ENCODE measurements at places on chromosomes 5 and 9.

GRCh38 chr9:120713257-120714087, 798 bp downstream of the MEGF9 start:
- DNase-seq, result no peak

DNA sequence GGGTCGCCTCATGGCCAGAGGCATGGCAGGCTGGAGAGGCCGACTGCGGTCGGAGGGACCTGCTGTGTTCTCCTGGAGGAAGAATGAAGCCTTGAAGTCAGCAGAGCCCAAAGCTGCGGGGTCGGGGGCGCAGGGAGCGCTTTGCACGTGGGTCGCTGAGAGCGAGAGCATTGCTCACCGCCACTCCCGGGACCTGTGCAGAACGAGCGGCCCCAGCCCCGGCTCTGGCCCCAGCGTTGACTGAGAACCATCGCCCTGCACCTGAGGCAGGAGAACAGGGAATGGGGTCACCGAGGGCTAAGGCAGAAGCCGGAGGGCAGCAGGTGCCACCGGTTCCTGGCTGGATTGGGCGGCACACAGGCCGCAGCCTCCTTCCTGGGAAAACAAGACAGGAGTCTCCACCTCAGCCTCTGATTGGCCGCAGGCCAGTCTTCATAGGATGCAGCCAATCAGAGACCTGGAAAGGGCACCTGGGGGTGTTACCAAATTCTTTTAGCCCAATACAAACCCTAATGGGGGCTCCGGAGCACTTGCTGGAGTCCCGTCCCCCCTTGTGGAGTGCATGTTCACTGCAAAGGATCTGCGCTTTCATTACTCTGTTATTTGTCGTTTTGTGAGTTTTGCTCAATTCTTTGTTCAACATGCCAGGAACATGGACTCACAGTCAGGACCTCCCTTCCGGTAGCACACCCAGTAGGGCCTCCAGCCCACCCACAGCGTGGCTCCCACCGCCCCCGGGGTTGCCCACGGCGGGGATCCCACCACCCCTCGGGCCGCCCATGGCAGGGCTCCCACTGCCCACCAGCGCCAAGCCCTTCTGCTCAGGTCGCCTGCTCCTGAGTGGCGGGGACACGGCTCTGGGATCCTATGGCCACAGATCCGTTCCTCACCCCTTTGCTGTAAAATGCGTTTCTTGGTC, 24.7 kb upstream of the SLC6A19 start:
- no peak for DNase-seq

GRCh38 chr5:109486200-109486804, 76.5 kb upstream of the PJA2 start:
- no peak for DNase-seq

DNA sequence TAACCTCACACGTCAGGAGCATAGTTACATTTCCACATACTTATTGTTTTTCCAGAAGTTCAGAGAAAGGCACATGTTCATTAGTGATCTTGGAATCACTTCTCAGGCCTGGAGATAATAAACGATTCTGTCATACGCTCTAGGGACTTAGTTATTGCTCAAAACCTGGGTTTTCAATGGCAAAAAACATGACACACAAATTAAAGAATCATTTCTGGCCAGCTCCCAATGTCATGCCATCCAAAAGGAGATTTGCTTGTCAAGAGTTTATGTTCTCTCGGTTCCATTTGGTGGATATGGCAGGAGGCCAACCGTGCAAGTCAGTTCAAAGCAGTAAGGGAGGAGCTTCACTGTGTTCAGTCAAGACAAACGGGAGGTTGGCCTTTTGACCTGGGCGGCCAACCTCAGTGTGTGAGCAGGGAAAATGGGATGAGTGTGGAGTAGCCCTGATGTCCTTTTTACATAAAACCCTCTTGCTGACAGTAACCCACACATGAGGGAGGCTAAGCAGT, 123.4 kb downstream of the NXNL2 start:
- no peak for DNase-seq

DNA sequence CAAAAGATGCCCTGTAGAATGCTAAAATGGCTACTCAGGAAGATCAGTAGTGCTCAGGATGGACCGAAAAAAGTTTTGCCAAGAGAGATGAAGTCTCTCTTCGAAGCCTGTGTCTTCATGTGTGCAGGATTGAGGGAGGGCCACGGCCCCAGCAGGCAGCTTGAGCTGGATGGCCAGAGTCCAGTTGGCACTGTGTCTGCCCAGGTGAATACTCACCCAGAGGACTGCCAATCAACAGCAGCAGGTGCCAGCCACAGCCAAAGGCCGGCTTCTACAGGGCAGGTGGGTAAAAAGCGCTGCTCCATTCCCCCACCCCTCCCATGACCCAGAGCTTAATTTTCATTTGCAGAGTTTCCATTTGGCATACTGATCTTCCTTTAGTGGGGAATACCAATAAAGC, 287.9 kb upstream of the ZNF608 start:
- no peak for DNase-seq

- DNase-seq, result no peak
These were observed 34.8 kb downstream of the BOD1 start for GRCh38 chr5:173581408-173582215.

- no peak for DNase-seq
These were observed 201.2 kb downstream of the ADCY2 start for GRCh38 chr5:7597059-7597642.

- DNase-seq, result no peak
These were observed 24.8 kb downstream of the ADCY2 start for GRCh38 chr5:7420510-7421280.

DNA sequence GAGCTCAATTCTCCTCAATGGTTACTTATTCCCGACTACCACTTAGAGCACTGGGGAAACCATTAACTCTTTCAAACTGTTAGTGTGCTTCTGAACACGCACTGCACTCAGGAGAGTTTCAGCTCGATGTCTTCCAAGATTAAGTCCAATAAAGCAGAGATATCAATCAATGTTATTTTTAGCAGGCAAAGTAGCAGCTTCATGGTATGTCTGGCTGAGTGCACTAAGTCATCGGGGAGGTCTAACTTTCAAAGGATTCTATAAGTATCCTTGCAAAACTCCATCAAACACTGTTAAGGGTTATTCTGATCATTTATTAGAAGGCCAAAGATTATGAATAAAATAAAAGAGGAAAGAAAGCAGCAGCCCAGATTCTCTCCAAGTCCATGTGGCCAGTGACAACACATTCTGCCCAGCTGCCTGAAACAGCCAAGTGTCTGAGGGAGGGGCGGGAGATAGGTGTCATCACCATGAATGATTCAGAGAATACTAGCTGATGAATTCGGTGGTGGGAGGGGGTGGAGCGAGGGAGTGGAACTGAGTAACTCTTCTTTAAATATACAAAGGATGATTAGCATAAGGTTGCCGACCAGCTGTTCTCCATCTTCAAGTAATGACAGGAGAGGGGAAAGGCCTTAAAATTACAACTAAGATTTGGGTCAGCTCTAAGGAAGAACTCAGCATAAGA, 21.3 kb downstream of the NREP start:
- no peak for DNase-seq

DNA sequence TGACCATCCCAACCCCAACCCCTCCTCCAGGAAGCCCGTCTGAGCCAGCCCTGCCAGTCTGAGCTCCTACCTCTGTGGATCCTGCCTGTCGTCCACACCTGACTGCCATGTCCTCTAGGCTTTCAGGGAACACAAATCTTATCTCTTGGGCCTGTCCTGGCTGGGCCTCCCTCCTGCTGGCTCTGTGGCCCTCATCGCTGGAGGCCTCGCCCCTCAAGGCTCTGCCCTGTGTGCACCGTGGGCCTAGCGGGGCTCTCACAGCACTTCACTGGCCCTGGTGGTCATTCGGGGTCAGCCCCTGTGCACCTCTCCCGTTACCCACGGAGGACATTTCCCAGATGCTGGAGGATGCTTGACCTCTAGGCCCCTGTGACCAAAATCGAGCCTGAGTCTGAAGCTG, 133.3 kb downstream of the RXRA start:
- no peak for DNase-seq

DNA sequence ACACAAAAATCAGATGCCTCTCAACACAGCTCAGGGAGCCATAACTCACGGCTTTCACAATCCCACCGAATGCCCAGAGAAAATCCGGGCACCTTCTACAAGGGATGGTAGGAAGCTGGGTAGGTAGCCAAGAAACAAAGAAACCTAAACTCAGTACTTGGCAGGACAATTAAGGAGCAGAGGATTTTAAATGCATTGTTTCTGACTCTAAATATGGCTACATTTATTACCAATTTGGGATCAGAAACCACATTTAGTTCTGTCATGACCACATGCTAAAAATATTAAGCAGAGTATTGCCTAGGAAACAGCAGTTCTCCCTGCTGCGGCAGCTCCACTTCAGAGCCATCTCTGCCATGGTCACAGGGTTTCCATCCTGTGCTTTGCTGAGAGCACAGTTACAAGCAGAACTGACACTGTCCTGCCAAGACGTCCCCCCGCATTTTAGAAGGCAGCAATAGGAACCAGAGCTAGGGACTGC, 57.5 kb downstream of the SIL1 start:
- DNase-seq, result no peak

DNA sequence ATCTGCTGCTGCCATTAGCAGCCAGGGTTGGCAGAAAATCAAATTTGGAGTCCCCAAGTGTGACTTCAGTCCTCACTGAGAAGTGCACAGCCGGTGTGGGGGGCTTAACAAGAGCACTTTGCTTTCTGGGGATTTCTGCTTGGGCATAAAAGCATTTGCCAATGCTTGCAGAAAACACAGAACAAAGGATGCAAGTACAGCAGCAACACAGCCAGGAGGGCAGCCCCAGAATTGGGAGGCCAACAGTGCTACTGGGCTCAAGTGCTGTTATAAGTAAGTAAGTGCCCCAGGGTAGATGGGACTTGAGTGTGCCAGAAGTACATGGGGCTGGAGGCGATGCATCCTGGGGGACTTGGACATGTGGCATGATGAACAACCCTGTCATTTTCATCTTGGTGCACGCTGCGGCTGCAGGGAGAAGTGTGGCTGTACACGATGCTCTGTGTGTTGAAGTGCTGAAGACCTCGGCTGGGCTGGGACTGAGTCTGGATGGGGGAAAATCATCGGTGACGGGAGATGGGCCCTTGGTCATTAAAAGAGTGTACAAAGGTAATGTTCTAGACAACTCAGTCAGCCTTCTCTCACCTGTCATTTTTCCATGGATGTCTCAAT, 73.3 kb downstream of the GOLPH3 start:
- DNase-seq, result no peak

GRCh38 chr9:14136047-14136635, 177.8 kb downstream of the NFIB start:
- no peak for DNase-seq

DNA sequence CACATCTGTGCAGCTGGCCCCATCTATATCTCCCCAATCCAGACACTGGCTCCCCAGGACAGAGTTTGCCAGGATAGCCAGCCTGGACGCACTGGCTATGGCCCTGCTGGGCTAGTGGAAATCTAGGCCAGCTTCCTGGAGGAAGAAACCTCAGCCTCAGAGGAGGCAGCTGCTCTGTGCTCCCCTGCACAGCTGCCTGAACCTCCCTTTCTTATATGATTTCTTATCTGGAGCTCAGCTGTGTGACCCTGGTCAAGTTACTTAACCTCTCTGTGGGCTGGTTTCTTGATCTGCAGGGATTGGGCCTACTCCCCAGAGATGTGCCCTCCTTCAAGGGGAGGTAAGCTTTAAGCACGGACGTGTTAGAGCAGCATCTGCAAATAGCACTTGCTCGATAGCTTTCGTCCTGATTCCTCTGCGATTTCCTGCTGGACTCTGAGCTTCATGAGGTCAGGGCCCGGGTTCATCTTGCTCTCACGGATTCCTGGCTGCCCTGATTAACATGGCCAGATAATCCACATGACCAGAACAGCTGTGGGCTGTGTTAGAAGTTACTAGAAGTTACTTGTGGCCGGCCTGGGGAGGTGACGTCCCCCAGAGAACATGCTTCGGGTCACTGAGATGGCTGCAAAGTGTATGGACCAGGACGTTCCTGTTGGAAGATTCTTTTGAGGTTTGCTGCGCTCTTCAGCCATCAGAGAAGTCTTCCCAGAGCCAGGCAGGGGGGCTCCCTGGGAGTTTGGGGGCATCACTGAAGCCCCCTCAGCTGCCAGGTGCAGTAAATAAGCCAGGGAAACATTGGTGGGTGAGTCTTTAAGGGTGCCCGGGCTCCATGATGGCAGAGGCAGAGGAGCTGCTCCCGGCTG, 14.5 kb downstream of the C9orf50 start:
- no peak for DNase-seq

DNA sequence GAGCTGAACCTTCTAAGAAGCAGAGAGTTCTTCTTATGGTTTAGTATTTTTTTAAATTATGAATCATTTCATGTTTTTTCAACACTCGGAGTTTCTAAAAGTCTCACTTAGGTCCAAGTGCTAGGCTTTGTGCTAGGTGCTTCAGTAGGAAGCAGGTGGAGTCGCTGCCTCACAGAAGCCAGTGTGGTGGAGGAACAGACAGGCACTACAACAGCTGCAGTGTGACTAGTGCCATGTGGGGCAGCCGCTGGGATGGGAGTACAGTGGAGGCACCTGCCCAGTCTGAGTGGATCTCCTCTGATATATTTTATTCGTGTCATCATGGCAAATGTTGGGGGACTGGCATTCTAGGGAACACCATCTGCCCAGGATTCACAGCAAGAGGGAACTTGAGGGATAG, 15.3 kb downstream of the PCDHGC5 start:
- DNase-seq, result no peak

GRCh38 chr9:120351106-120351505, 228.9 kb downstream of the CDK5RAP2 start:
- DNase-seq, result no peak

- no peak for DNase-seq
These were observed 103.9 kb downstream of the TRIO start for GRCh38 chr5:14247054-14247386.

DNA sequence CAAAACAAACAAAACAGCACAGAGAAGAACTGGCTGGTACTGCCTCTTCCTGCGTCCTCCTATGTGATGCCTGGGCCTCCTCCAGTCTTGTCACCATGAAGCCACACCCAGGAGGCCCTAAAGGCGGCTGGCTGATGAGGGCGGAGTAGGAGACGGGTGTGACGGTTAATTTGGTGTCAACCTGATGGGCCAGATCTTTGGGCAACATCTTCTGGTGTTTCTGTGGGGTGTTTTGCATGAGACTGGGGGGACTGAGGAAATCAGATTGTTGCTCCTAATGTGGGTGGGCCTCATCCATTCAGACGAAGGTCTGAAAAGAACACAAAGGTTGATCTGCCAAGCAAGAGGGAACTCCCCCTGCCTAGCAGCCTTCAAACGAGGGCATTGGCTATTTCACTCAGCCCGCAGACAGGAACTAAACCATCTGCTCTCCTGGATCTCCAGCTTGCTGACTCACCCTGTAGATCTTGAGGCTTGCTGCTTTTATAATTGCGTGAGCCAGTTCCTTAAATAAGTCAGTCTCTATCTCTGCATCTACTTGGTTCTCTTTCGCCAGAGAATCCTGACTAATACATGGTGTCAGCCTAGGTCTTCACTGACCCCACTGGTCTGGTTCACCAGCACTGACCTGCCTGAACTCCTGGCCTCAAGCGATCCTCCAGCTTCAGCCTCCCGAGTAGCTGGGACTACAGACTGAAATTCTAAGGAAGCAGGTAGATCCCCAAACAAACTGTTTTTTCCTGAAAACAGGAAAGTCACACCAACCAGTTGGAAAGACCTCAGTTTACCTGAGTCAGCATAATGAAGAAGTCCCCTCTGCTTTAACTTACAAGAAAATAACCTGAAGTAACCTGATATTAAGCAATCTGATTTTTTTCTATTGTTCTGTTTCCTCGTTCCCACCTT, 12.8 kb upstream of the ZFP62 start:
- DNase-seq, result no peak

All from activated CD4-positive, CD25-positive, alpha-beta regulatory T cell (primary cell).